SJSA1 (cell line): ENCODE measurements at places on chromosomes 7 and 10. TPM values are rescaled to one million over a fixed set of nuclear protein-coding genes. Genes with fewer than 3 reads are reported as not detected.

RTKN2 gene
- total RNA-seq: 3.3 and 6.5 TPM in 2 replicates

AS3MT gene
- 0.09 and 0.45 TPM in 2 replicates for total RNA-seq

SEMA3D gene
- 4.4 and 5.3 TPM in 2 replicates for total RNA-seq

CFAP69 gene
- total RNA-seq: 0.21 TPM in 1 of 2 replicates, not detected in the other

DNA sequence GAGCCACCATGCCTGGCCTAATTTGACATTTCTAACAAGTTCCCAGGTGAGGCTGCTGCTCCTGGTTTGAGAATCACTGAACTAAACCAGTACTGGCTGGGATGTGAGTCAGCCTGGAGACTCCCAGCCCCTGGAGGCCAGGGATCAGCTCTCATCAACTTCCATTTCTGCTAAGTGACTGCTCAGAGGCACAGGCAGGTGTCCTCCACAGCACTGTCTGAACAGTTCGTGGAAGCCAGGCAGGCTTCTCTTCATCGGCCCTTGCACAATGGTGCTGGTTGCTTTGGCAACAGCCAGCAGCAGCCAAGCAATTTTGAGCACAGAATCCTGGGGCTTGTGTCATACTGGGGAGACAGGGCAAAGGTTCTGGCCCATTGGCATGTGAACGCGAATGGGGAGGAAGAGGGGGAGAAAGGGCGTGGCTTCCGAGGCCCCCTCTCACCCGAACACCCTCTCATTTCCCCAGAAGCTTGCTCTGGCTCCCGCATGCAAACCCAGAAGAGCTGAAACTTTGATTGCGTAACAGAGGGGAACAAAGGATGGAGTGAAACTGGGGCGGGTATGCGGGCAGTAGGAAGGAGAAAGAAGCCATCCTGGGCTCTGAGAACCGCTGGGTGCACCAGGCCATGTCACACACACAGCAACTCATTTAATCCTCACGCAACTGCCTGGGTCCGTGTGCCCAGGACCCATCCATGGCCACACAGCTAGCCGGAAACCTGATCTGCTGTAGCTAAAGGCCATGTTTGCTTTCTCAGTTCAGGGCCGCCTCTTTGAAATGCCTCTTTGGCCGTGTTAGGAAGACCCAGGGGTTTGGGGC is 9.0 kb upstream of the POR start:
- no peak for DNase-seq

DNA sequence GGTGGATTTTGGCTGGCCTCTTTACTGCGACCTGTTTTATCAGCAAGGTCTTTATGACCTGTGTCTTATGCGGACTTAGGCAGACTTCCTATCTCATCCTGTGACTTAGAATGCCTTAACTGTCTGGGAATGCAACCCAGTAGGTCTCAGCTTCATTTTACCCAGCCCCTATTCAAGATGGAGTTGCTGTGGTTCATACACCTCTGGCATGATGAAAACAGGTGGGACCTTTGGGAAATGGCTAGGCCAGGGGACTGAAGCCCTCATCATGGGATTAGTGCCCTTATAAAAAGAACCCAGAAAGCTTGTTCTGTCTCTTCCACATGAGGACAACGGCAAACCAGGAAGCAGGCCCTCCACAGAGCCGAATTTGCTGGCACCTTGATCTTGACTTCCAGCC is 172.1 kb upstream of the MYO3A start:
- no peak for DNase-seq

DNA sequence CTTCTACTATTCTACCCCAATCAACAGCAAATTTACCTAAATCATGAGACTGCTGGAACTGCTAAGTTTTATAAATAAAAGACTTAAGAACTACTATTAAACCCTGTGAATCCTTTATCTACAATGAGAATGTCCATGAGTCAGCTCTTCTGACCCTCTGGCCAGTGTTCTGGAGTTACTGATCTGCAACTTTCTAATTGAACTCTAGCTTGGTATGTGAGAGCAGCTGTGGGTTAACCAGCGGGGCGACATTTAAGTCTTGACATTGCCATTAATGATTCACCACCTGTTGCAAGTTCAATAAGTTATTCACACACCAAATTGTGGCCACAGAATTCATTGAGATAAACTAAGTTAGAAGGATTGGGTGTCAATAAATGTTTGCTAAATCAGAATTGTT is 359.8 kb downstream of the PCDH15 start:
- DNase-seq: no peak

DNA sequence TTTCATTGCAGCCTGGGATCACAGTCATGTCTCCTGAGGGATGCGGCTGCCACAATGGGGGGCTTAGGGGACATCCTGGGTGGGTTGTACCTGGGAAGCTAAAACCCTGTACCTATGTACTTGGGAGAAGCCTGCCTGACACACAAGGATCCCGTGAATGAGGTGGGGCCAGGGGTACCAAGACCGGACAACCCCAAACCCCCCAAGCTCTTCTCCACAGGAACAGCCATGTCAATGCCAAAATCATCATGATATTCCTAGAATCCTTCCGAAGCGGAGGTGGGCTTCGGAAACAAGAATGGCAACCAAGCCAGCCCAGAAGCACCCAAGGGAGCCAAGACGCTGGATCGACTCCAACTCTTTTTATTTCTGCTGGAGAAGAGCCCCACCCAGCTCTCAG is 260.3 kb upstream of the TCERG1L start:
- DNase-seq: no peak

GRCh38 chr10:121276822-121277221 is 321.4 kb downstream of the FGFR2 start:
- no peak for DNase-seq

DNA sequence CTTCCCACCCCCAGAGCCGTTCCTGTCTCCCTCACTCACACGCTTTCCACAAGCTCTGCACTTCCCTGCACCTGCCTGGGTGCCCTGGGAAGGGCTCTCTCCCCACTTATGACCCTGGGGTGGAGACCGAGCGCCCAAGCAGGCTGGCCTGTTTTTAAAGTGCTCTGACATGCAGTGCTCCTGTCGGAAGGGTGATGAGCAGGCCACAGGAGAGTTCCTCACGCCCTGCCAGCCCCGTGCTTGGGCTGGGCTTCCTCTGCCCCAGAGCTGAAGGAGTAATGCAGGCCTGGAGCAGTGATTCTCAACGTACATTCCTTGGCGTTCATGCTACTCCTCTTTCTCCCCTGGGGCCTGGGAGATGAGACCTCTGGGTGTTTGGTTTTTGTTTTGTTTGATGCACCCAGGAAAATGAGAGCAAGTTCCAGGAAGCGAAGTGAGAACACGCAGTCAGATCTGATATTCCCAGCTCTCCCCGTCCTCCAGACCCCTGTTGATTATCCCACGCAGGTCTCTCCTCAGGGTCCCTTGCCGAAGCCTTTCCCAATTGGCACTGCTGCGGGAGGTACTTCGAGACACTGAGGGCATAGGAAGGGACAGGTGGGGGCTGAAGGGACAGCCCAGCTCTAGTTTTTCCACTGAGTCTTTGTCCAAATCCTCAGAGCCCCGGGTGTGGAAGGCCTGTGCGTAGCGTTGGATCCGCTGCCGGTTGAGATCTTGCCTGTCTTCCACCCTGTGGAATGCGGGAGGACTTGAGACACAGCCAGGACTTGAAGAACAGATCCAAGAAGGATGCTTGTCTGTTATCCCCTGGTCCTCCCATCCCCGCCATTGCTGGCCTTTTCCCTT is 14.1 kb downstream of the TRPV6 start:
- DNase-seq: peak; percentile 21

DNA sequence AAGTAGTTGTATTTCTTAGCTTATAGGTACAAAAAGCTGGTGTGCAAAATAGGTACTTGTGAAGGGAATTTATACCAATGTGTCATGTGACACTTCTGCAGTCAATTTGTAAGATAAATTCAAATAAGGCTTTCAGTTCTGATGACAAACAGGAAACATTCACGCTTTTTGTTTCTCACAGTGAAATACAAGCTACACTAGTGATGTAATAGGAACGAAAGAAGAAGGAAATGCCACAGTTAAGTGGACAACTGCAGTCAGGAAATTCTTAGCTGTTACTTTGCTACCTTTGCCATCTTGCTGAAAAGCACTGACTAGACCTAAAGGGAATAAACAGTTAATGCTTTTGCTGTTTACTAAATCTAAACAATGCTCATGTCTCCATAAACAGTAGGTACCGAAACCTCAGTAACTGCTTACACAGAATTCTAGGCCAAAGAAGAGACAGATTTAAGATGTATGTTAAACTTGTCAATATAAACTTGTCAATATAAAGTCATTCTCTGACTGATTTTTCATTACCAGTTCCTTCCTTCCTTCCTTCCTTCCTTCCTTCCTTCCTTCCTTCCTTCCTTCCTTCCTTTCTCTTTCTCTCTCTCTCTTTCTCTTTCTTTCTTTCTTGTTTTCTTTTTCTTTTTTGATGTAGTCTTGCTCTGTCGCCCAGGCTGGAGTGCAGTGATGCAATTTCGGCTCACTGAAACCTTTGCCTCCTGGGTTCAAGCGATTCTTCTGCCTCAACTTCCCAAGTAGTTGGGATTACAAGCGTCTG is 10.1 kb downstream of the OTUD1 start:
- DNase-seq: no peak

DNA sequence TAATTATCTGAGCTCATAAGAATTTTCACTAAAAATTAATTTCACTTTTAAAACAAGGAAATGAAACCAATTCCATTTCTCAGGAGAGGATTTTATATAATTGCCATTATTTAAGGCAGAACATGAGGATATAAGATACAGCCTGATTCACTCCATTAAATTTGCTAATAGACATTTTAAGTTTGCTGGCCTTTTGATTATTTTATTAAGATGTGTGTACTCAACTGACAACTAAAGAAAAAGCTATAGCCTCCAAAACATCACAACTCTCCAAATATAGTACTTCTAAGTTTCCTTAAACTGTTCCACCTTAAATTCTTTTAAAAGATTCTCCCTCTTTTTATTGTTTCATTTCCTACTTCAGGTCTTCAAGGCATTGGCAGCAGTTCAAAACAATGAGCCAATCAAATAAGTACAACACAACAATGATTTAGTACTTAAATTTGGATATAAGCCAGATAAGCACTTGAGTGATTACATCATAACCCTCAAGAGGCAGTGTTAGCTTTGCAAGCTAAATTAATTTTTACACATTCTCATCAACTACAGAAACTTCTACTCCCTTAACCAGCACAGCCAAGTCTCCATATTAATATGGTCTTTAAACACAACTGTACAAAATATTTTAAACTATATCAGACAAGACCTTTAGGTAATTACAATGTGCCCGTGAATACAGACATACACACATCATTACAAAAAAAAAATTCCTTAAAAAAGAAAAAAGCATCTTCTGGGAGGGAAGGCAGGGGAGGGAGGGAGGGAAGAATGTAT is 121.8 kb downstream of the KMT2C start:
- DNase-seq: peak; percentile 42

GRCh38 chr7:158910254-158911053 is 54.1 kb downstream of the DYNC2I1 start:
- no peak for DNase-seq

DNA sequence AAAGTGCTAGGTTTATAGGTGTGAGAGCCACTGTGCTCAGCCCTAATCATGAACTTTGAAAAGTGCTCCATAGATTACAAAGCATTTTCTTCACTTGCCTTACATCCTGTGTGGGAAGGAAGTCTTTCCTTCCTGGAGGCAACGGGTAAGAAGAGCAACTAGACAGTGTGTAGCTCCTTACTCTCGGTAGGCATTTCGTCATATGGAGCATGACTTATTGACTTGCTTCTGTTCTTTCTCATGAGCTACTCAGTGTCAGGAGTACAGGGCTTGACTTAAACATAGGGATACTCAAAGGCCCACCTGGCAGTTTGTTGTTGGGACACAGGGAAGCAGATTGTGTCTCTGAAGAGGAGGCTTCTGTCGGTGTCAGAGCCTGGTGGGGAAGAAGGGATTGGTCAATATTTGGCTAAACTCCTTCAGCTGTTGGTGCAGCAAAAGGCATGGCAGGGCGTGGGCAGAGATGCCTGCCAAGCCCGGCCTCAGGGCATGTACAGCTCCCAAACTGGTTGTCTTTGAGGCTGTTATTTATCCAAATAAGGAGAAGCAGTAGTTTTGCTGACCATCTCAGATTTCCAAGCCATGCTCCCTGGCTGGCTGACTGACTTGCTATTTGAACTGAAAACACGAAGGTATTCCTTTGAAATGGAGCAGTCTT is 248.9 kb downstream of the KIAA1217 start:
- no peak for DNase-seq

DNA sequence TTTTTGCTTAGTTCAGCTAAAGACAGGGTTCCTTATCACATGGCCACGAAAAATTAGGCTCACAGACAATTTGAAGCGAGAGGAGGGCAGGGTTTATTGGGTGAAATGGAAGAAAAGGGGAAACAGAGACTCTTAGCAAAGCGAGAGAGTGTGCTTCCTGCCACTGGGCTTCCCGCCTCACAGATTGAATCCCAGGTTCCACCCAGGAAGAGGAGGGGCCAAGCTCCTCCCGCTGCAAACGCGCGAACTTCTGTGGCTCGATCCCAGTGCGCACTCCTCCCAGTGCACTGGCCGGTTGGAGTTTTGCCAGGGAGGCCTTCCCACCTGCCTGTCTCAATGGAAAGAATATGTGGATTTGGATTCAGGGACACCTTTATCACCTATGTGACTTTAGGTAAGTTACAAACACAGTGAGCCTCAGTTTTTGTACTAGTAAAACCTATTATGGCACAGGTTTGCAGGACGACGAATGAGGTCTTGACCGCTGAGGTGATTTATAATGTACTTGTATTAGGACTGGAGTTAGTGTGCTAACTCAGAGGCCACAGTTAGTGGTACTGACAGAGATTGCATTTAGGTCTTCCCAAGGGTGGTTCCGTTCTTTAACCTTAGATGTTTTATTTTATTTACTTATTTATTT is 48.5 kb upstream of the SP8 start:
- no peak for DNase-seq
